ENCODE measurements at places on chromosomes 1 and 21. TPM values are rescaled to one million over a fixed set of nuclear protein-coding genes. Genes with fewer than 3 reads are reported as not detected.

LAD1 gene
- 0.06 TPM for total RNA-seq

FLG2 gene
- not detected for total RNA-seq

NGF gene
- 0.51 TPM for total RNA-seq

DR1 gene
- 110 TPM for total RNA-seq

GRCh38 chr1:55217226-55217986 lies 2.2 kb upstream of the USP24 start:
- peak; percentile 25 for DNase-seq

DNA sequence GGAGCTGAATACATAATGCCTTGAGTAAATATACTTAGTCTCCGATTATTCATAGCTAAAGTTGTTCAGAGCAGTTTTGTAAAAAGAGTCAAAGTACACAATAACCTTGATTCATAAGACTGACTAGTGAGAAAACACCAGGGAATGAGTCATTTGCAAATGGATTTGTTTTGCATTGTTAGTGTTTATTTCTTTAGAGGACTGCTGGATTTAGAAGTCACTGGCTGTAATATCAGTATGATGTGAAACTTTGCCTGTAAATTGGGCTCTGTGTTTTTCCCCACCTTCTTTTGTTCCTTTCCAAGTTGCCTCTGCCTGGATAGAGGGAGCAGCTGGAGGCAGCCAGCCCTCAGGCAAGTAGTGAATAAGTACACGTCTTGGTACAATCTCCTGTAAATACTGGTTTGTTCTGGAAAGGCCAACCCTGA lies 474.7 kb downstream of the NUF2 start:
- no peak for DNase-seq

DNA sequence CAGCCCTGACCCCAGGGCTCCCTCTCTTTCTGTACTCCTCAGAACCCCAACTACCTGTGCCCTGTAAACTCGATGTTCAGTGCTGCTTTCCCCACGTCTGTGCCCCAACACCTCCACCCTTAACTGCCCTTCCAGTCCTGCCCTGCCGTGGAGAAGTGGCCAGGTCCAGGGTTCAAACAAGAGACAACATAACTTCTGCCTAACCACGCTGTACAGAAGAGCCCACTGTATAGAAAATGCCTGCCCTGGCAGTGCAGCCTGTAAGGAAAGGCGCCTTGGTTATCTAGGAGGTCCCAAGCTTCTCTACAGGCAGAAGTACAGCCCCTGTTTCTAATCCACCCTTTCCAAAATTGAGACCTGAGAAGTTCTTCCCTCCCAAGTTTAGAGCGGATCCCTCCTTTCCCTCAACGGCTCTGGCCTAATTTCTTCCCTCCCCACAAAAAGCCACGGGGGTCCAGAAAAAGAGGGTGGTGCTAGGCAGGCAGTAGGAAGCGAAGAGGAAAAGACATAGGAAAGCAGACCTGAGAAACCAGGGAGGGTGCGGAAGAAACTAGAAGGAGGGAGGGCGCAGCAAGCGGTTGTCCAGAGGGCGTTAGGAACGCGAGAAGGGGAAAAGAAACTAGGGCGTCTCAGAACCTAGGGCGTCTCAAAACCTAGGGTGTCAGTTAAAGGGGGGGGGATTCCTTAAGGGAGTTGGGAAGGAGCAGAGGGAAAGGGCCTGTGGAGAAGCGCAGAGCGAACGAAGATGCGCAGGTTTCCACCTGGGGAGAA lies 3.2 kb downstream of the DMRTA2 start:
- DNase-seq, result no peak

DNA sequence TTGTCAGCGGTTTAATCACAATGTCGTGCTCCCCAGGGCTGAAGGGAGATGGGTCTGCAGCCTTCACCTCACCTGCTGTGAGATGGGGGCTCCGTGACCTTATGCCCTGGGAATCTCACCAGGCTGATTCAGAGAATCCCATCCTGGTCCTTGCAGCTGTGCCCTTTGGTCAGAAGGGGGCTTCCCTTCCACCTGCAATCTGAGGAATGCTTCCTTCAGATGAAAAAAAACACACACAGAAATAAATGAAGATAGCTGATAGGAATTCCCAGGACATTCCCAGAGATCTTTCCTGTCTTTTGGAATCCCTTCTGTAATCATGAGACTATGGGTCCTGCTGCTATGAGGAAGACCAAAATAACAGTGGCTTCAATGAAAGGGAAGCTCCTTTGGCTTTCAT lies 127.0 kb upstream of the VAMP3 start:
- no peak for DNase-seq

DNA sequence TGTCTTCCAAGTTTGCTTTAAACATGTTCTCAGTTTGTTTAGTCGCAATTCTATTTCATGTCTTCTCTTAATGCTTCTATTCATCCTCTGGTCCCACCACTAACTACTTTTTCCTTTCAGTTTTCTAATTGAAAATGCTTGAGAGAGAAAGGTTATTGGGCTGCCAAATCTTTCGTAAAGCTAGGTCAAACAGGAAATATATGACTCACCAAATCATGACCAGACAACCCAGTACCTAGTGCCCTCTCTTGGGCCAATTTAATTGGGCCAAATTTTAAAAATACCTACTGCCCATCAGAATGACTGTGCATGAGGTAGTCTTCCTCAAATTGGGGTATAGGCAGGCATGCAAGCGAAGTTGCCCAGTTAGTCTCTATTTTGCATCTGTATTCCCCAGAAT lies 295.4 kb upstream of the PBX1 start:
- peak; percentile 5 for DNase-seq

All from Daoy (cell line).